ENCODE measurements at places on chromosomes 12 and 14.

DNA sequence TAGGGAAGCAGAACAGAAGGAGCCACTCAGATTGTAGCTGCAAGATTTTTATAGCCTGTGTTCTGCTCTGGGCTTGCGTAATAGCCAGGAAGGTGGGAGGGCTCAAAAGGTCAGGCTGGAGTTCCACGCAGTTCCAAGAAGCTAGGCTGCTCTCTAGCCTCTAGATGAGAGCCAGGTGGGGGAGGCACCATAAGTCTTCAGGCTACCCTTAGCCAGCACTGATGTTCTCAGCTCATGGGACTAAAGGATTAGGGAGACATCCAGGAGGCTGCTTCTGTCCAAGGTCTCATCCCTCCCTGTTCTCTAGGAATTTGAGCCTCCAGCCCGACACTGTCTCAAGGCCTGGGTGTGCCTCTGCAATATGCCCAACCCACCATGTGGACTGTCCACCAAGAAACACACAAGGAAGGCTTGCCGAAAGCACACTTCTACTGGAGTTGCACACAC is 1.7 kb downstream of the LMBR1L start:
- no peak for DNase-seq

GRCh38 chr12:23222801-23223200 is 597.8 kb downstream of the ETNK1 start:
- no peak for DNase-seq

DNA sequence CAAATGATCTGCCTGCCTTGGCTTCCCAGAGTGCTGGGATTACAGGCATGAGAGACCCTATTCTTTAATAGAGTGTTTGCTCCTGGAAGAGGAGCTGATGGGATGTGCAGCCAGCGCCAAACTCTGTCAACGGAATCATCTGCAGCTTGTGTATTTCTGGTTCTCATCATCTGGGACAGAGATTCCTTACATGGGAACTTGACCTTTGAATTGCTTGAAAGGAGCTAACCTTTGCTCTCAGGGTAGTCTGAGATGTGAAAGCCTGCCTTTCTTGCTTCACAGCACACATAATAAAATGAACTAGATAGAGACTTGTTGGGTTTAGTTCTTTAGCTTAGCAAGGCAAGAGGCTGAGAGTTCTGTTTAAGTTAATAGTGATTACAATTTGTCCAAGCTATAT is 120.0 kb downstream of the OTOGL start:
- DNase-seq, result no peak

- DNase-seq, result no peak
These were observed 303.4 kb downstream of the SEC23A start for GRCh38 chr14:38799671-38800070.

- DNase-seq, result no peak
These were observed 77.2 kb downstream of the C2CD5 start for GRCh38 chr12:22467190-22467589.

DNA sequence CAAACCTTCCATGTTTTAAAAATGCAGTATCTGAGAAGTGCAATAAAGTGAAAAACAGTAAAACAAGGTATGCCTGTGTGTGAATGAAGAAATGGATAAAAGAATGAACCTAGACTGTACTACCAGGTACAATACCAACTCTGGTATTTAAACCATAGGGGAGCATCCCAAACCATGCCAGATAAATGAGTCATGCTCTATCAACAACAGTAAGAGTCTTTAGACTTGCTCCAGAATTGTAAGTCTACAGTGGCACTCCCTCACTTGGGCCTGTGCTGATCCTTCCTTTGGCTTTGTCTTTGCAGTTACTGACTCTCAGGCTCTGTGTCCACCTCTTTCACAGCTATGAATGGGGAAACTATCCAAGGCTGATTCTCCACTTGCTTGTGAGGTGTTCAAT is 38.1 kb downstream of the BBS10 start:
- no peak for DNase-seq

DNA sequence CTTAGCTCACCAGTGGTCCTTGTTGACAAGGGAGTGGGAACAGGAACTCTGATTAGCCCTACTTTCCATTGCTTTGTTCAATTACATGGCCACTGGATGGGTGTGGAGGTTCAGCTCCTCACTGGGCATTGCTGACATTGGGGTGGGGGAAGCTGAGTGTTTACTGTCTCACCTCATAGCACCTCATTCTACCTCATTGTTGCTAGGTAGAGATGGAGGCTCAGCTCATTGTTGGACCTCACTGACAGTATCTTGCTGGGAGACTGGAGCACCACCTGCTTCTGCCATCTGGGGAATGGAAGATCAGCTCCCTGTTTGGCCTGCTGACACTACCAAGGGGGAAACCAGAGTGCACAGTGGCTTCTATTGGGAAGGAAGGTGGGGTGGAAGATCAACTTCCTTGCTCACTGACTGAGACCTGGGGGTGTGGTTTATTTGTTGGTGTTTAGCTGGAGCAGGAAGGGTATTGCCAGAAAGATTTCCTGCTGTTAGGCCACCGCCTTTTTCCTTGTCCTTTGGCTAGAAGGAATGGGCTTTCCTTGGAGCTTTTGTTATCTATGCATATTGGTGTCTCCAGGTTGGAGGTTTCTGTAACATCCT is 1.3 kb upstream of the OR4E2 start:
- DNase-seq, result no peak

- no peak for DNase-seq
These were observed 980 bp downstream of the INTS13 start for GRCh38 chr12:26936559-26937442.

- DNase-seq, result no peak
These were observed 205.0 kb downstream of the ADAMTS20 start for GRCh38 chr12:43347026-43347425.
